ENCODE measurements at places on chromosomes 3 and 15.

- DNase-seq: peak; percentile 11
Observed at GRCh38 chr3:49120438-49121131, at the start of gene USP19. Gene USP19, minus strand, starts transcription at chr3:49120823. Its CDS starts 1,678 bp downstream, at chr3:49119145.

DNA sequence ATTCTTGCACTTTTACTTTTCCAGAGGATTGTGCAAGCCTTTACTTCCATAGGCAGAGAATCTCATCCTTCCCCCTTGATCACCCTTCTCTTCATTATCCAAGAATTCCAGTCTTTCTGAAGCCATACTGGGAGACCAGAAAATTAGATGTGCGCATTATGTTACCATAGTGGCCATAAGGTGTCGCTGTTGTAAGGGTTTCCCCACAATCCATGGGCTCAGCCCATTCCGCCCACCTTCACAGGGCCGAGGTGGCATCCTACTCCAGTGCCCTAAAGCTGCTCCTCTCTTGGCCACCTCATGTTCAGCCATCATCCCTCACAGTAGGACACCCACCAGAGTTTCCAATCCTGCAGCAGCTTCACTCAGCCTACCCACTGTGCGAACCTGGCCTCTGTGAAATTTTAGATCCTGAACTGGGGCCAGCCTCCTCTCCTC is 35.0 kb downstream of the CTSH start:
- DNase-seq: no peak

DNA sequence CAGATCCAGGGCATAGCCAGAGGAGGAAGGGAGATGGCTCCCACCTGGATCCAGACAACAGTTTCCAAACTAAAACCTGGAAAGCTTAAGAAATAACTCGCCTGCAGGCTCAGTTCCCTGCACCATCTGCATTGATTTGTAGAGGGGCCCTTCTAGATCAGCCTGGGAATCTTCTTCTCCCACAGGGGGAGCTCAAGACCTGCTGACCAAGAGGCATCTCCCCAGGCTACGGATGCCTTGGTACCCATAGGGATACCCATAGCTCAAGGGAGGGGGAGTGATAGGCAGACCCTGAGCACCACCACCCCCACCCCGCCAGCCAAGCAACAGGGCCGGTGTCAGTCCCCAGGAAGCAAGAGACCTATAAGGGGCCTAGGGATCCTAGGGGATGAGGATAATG is 28.0 kb upstream of the DCLK3 start:
- peak; percentile 34 for DNase-seq

DNA sequence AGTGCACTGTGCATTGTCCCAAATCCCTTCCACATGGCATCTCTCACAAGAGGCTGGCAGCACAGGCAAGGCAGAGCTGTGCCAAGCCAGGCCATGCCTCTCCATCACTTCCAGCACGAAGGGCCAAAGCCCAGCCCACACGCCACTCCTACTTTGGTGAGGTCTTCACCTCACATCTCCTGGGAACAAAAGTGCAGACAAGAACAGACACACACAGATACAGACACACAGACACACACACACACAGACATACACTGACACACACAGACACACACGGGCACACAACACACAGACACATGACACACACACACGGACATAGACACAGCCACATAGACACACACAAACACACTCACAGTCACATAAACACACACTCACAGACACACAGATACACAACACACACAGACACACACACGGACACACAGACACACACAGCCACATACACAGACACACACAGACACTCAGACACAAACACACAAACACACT is 233.3 kb downstream of the UACA start:
- DNase-seq: no peak

- DNase-seq: no peak
Observed at GRCh38 chr3:35524856-35525255, 114.5 kb upstream of the ARPP21 start.

GRCh38 chr3:99128725-99129505 is 227.4 kb upstream of the DCBLD2 start:
- DNase-seq: no peak

GRCh38 chr15:26773067-26773877 is 406 bp upstream of the GABRB3 start:
- no peak for DNase-seq

- no peak for DNase-seq
Observed at GRCh38 chr3:51382076-51382745, 2.9 kb upstream of the MANF start.

GRCh38 chr3:151085889-151086483 is 522 bp downstream of the MED12L start:
- no peak for DNase-seq

GRCh38 chr3:152915695-152916094 is 80.8 kb downstream of the P2RY1 start:
- no peak for DNase-seq

Data from NCI-H187 (cell line).